ENCODE measurements at places on chromosomes 4 and X.

DNA sequence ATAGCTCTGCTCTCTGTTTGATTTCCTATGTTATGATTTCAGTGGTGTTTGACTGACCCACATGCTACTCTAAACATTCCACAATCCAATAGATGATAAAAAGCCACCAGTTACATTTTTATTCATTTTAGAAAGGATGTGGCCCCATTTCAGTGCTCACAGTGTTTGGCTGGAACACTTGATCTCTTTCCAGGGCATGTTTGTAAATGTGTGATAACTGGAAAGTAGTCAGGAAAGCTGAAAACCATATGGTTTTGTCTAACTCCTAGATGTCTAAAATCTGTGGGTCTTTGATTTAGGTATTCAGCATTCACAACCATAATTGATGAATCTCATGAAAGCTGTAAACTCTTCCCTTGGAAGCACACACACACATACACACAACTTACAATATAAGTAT is 904.9 kb upstream of the AGA start:
- H3K36me3 ChIP-seq, result no peaks in the 10 kb centered on the region
- no peak for DNase-seq
- no peak overlapping the region for H3K27ac ChIP-seq
- no peaks in the 10 kb centered on the region for H3K4me1 ChIP-seq
- no peaks in the 10 kb centered on the region for H3K27me3 ChIP-seq

DNA sequence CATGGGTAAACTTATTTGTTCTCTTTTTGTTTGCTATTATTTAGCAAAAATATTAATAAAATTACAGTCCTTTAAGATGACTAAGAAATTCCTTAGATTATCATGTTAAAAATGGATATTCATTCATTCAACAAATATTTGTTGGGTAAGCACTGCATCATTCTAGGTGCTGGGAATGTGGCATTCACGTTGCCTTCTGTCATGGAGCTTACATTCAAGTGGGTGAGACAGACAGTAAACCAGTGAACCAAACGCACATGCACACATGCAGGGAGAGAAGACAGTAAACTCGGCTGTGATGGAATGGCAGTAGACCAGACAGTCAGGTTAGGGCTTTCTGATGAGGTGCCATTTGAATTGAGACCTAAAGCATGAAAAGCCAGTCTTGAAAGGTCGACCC is 91.8 kb downstream of the STOX2 start:
- H3K4me3 ChIP-seq, result no peak overlapping the region
- no peaks in the 10 kb centered on the region for H3K27me3 ChIP-seq
- H3K4me1 ChIP-seq, result peaks cover 15% of the 10 kb centered on the region
- H3K27ac ChIP-seq, result no peak overlapping the region
- DNase-seq, result no peak

DNA sequence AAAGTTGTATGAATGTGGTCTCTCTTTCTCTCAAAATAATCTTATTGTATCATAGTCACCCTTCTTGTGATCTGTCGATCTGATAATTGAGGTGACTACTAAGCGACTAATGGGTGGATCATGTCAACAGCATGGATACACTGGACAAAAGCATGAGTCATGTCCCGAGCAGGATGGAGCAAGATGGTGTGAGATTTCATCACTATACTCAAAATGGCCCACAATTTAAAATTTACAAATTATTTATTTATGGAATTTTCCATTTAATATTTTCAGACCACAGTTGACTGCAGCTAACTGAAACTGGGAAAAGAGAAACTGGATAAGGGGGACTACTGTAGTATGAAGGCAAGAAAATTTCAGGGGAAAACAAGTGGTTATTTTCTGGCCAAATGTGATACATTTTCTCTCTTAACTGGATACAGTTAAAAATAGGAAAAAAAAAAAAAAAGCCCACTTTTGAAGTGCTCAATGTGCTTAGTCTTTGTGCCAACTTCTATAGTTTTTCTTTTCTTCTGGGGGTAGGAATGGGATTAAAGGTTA is 25.3 kb downstream of the FAM241A start:
- H3K4me1 ChIP-seq, result peaks cover 13% of the 10 kb centered on the region
- peak; percentile 17 for DNase-seq
- H3K4me3 ChIP-seq, result no peak overlapping the region
- no peaks in the 10 kb centered on the region for H3K27me3 ChIP-seq
- no peaks in the 10 kb centered on the region for H3K36me3 ChIP-seq
- H3K27ac ChIP-seq, result peak overlapping the region; percentile 82

DNA sequence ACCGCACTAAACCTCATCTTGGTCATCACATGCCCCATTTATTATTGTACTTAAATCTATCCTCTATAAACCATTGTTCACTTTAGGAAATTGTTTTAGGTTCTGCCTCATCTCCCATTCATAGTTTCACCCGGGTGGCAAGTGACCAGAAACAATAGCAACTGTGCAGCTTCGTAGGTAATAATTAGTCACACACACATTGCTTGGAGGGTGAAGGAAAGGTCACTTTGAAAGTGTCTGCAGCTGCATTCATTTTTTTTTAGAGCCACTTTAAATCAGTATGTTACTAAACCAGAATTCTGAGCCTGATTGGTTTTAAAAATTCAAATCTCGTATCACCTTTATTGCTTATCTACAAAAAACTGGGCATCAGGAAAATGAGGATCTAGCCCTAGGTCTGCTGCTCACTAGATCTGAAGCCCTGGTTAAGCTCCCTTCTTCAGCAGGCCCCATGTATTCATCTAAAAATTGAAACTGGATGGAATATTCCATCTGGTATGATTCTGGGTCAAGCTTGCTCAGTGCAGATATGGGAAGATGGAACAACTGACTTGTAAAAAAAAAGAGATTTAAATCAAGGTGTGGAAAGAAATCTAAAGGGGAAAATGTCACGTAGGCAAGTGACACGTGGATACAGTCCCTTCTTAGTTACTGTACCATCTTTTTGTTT is 62.4 kb downstream of the LIMCH1 start:
- H3K36me3 ChIP-seq, result no peaks in the 10 kb centered on the region
- peak overlapping the region; percentile 0 for H3K4me3 ChIP-seq
- H3K4me1 ChIP-seq, result peaks cover 31% of the 10 kb centered on the region
- H3K27ac ChIP-seq, result peak overlapping the region; percentile 72
- no peaks in the 10 kb centered on the region for H3K27me3 ChIP-seq

Data from Calu3 (cell line).